ENCODE measurements at places on chromosomes 5 and 9. TPM values are rescaled to one million over a fixed set of nuclear protein-coding genes. Genes with fewer than 3 reads are reported as not detected.

Gene BAG1
- 132 TPM for total RNA-seq

Gene TLX3
- total RNA-seq, result not detected

Gene ZNF782
- total RNA-seq, result 2.5 TPM

Gene SCGB3A2
- total RNA-seq, result not detected

Gene RMRP
- 16.7 TPM for total RNA-seq
